Muscle of back (tissue), 13 donors: ENCODE measurements at places on chromosomes 6 and 20. TPM values are rescaled to one million over a fixed set of nuclear protein-coding genes. Genes with fewer than 3 reads are reported as not detected.

Gene HSPA1A
- 75.0 TPM for polyA plus RNA-seq

GRCh38 chr6:53731866-53732636, 62.8 kb upstream of the LRRC1 start:
- no peak for DNase-seq

- DNase-seq = no peak
These were observed 67.6 kb upstream of the BTBD3 start for GRCh38 chr20:11849976-11850670.

Gene OXT
- not detected for polyA plus RNA-seq

Gene TRIM27
- 52.1 TPM for polyA plus RNA-seq
